ENCODE measurements at places on chromosomes 3 and 15.

DNA sequence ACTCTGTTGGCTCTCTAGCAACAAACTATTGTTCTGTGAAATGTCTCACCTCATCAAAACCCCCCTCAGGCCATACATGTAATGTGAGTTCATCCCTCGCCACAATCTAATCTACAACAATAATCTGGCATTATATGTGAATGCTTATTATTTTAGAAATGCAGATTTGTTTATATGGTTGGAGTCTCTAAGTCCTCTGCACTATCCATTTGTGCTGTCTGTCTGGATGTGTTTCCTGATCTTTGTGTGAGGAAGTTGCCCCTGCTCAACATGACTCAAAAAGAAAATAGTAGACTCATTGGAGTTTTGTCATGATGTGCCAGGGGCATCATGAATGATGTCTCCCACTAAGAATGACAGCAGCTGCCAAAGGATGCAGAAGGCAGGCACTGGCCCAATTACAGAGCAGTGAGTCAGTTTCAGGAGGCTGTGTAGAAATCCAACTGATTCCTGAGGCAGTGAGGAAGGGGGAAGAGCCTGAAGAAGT, 161.6 kb upstream of the PDZRN3 start:
- DNase-seq: peak; percentile 44

GRCh38 chr15:90822204-90822955, 46.0 kb upstream of the FURIN start:
- DNase-seq: no peak

- DNase-seq: no peak
These were observed 257.9 kb upstream of the KCNH8 start for GRCh38 chr3:18890449-18890848.

- DNase-seq: no peak
These were observed 506.9 kb downstream of the NR2F2 start for GRCh38 chr15:96837241-96837970.

DNA sequence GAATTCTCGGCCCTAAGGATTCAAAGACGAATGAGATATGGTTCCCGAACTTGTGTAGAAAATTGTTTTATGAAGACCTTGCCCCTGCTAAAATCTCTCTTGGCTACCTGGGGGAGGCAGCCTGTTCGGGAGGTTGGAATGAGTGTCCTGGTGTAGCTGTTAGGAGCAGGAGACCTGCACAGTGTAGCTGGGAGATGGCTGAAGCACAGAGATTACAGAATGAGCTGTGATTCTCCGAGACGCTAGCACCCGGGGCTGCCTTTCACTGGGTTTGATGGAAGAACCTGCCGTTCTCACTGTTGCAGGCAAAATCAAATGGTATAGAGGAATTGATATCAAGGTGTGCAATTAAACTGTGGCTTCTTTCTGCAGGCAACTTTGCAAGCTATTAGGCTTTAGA, 68.0 kb downstream of the TRAK1 start:
- DNase-seq: no peak

DNA sequence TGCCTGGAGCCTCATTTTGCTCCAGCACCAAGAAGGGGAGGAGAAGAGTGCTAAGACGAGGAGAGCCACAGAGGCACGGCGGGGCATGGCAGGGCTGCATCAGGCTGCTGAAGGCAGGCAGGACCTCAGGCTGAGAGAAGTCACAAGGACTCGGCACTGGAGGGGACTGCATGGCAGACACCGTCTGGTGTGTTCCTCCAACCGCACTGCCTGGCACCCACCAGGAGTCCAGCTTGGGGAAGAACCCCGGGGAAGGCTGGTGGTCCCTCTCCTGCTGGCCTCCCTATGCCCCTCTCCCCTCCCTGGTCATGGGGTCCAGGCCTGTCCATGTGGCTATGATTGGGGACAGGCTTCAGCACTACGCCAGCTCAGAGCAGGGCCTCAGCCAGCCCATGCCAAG, 153.2 kb upstream of the MEF2A start:
- no peak for DNase-seq
